ENCODE measurements at places on chromosomes 3 and 15.

GRCh38 chr15:101530224-101530958 is 40.9 kb upstream of the PCSK6 start:
- DNase-seq = no peak

GRCh38 chr15:70967646-70968045 is 75.0 kb downstream of the LRRC49 start:
- DNase-seq = no peak

DNA sequence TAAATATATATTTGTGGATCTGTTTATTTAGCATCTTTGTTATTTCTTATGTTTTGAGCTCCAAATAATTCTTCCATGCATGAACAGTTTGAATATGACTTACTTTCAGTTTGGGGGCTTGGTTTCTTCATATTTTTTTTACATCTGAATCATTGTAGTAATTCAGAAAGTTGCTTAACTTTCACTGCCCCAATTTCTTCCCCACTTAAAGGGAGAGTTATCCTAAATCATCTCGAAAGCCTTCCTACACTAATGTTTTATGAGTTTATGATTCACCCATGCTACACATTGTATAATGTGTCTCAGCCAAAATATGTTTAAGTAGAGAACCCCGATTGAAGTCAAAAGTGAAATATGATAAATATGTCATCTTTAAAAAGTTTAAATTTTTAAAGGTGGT is 47.8 kb downstream of the SPRED1 start:
- no peak for DNase-seq

GRCh38 chr15:43826508-43827341 is at the start of gene WDR76:
WDR76 (plus strand) TSS chr15:43827002; CDS start chr15:43827033, 31 bp downstream.
- peak; percentile 68 for DNase-seq

DNA sequence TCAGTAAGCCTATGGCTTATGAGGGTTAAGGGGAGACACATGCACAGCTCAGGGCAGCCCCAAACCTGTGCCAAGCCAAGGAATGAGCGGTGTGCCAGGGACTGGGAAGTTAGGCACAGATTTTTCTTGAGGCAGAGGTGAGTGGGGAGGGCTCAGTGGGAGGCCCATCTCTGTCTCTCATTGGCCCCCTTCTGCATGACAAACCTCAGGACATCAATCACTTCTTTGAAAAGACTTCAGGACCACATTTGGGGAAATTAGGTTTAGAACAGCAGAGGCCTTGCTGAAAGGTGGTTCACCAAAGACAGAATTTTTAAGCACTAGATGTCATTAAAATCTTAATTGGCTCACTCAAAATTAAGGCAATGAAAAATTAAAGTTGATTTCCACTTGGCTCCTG is 57.2 kb downstream of the RAB11A start:
- DNase-seq = no peak

- DNase-seq = no peak
Observed at GRCh38 chr3:21484057-21484827, 266.8 kb downstream of the ZNF385D start.

DNA sequence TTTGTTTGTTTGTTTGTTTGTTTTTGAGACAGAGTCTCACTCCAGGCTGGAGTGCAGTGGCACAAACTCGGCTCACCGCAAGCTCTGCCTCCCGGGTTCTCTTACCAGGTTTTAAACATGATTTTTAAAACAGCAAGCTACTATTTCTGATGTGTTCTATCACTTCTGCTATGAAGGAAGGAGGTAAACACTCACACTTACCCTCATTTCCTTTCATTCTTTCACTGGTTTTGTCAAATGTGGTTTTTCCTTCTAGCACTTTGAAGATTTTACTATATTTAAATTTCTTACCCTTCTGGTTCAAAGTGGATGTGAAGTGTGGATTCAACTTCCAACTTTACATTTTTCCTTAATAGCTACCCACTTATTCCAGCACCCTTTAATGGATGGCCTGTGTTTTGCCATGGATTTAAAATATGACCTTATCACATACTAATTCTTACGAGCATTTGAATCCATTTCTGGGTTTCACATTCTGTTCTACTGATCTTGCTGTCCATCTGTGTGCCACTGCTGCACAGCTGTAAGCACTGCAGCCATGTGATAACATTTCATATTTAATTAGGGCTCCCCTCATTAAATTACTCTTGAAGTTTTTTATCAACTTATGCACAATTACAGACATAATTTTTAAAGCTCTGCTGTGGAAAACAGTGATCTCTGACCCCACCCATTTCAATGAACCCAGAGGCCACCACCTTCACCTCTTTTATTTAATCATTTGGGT is 42.3 kb downstream of the TXNRD3 start:
- DNase-seq = no peak

DNA sequence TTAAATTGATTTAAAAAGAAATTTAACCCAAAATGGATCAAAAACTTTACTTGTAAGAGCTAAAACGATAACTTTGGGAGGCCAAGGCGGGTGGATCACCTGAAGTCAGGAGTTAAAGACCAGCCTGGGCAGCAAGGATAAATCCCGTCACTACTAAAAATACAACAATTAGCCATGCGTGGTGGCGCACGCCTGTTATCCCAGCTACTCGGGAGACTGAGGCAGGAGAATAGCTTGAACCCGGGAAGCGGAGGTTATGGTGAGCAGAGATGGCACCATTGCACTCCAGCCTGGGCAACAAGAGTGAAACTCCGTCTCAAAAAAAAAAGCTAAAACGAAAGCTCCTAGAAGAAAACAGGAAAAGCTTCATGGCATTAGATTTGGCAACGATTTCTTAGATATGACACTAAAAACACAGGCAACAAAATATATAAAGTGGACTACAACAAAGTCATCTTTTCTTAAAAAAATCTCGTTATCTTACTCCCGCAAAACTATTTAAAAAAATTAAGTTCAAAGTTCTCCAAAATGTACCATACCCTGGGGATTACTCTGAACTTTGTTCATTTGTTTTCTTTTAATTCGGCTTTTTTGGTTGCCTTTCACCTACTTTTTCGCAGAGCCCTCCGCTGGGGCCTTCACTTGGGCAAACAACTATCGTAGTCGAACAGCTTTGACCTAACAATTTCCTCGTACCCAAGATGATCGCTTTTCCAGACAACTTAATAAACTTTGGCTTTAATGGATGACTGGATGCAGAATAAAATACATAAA is 2.9 kb downstream of the HDDC3 start:
- no peak for DNase-seq

- DNase-seq = no peak
Observed at GRCh38 chr15:51106481-51106880, 11.8 kb upstream of the TNFAIP8L3 start.

DNA sequence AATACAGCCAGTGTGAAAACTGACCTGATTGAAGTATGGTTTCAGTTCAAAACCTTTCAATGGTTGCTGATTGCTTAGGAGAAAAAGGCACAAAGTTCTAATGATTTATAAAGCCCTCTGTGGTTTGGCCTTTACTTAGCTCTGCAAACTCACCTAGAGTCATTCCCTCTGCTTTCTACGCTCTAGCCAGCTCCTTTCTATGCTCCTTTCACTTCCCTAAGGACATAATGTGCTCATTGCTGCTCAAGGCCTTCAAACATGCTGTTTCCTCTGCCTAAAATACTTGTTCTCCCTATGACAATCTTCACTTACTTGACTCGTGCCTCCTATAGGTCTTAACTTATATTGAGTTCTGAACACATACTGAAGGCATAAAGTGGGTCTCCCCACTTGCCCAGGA is 19.0 kb downstream of the RPL39L start:
- DNase-seq = no peak

- peak; percentile 67 for DNase-seq
Observed at GRCh38 chr3:46693038-46693891, at the start of gene ALS2CL. ALS2CL (minus strand) TSS chr3:46693679; CDS start chr3:46689440, 4,239 bp downstream.

DNA sequence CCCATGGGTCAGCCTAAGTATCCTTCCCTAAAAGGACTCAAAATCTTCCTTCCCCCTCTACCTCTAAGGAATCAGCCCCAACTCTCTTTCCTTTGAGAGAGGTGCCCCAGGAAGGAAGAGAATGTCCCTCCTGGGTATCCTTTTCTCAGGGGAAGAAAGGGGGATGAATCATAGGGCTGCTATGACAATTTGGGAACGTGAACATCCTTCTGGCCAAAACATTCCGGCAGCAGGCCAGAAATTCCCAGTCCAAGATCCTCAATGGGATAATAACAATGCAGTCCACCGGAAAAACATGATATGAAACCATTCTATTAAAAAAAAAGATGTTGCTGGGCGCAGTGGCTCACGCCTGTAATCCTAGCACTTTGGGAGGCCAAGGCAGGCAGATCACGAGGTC is 50.8 kb upstream of the CACNA2D3 start:
- no peak for DNase-seq

DNA sequence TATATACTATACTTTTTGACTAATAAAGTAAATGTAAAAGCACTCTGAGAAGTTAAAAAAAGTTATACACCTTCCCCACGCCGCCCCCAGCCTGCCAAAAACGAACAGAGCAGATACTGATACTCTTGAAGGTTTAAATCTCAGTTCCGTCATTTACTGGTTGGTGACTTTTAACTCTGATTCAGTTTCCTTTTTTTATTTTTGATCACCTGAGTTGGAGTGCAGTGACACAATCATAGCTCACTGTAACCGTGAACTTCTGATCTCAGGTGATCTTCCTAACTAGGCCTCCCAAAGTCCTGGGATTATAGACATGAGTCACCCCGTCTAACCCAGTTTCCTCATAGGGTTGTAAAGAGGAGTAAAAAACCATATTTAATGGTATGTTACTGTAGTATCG is 3.3 kb upstream of the TIPIN start:
- no peak for DNase-seq

- DNase-seq = no peak
Observed at GRCh38 chr3:145145461-145145860, 1015.5 kb downstream of the PLOD2 start.

DNA sequence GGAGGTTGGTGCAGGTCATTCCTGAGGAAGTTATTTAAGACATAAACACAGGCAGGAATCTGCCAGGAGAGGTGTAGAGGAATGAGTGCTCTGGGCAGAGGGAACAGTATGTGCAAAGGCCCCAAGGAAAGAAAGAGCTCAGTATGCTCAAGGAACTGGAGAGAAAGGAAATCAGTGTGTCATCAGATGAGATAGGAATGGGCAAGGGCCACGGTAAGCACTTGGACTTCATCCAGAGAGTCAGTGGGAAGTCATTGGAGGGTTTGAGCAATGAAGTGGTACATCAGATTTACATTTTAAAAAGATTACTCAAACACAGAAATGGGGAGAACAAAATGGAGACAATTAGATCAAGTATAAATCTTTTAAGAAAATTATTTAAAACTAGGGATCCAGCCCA is 272.2 kb downstream of the ADAMTSL3 start:
- no peak for DNase-seq

GRCh38 chr3:25854214-25854613 is 64.3 kb downstream of the OXSM start:
- no peak for DNase-seq

GRCh38 chr15:67253549-67254237 is 768 bp downstream of the AAGAB start:
- no peak for DNase-seq

GRCh38 chr15:74269362-74270035 is 33.4 kb downstream of the CCDC33 start:
- DNase-seq = no peak

GRCh38 chr15:78617516-78617915 is 3.3 kb downstream of the CHRNA3 start:
- DNase-seq = no peak

GRCh38 chr15:81865850-81866537 is 179.8 kb downstream of the MEX3B start:
- no peak for DNase-seq

- no peak for DNase-seq
Observed at GRCh38 chr3:58049143-58049785, 41.0 kb downstream of the FLNB start.

DNA sequence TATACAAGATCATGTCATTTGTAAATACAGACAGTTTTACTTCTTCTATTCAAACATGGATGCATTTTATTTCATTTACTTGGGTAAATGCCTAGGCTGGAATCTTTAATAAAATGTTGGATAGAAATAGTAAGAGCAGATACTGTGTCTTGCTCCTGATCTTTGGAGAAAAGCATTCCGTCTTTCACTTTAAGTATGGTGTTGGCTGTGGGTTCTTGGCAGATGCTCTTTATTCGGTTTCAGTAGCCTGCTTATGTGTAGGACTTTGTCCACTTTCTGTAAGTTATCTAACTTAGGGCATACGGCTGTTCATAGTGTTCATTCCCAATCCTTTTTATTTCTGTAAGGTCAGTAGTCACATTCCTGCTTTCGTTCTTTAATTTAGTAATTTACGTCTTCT is 303.0 kb downstream of the ADAMTS17 start:
- DNase-seq = no peak

DNA sequence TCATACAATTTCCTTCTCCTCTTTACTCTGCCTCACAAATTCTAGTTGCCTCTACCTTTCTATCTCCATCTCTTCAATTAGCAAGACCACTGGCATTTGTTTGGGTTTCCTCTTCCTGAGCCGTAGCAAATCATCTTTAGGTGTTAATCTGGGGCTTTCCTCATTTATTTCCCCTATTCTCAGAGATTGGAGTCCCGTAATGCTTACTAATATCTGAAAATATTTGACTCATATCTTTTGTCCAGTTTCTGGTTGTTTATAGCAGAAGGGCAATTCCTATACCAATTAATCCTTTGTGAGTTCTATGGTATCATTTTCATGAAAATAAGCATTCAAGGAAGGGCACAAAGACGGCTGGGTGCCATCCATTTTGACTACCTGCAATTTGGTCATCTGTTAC is 103.7 kb downstream of the NR2E3 start:
- no peak for DNase-seq

DNA sequence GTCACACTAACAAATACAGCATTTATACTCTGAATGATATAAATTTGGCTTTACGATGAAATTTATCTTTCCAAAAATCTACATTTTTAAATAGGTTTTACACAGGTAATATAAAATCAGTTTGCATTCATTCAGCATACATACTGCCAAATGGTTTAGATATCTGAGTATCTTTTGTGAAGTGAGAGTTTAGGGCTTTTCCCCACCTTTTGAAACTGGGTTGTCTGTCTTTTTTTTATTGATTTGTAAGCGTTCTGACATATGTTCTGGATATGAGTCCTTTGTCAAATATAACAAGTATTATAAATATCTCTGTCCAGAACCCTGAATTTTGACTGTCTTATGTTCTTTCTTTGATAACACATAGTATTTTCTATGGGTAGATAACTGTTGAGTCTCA is 42.4 kb downstream of the GABPB1 start:
- DNase-seq = no peak

DNA sequence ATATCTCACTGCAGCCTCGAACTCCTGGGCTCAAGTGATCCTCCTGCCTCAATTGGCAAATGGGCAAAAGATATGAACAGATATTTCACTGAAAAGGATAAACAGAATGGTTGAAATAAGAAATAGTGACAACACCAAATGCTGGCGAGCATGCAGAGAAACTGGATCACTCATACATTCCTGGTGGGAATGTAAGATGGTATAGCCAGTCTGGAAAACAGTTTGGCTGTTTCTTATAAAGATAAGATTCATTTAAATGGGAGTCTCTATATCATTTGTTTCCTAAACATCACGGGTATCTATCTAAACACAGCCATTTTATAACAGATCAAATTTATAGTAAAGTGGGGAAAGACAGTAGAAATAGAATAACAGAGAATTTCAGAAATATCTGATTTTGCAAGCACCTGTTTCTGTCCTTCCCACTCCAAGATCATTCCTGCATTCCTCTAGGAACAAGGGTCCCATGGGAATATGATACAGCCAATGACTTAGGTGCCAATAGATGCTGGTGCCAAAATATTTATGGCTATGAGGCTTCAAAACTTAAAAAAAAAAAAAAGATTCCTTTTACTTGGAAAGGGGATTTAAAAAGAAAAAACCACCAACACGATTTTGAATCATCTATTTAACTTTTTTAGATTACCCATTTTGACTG is 9.9 kb upstream of the TFDP2 start:
- no peak for DNase-seq

Data from CD4-positive, alpha-beta T cell treated with Interleukin-2 at 100 ng/mL for 4 hours (primary cell).